ENCODE measurements at places on chromosomes 5 and 9. TPM values are rescaled to one million over a fixed set of nuclear protein-coding genes. Genes with fewer than 3 reads are reported as not detected.

The TCF7 gene
- total RNA-seq, result 1.6 TPM

The CDX1 gene
- not detected for total RNA-seq

The TRIM36 gene
- 23.9 TPM for total RNA-seq

The PCDHGB4 gene
- total RNA-seq, result 10.1 TPM

The ESM1 gene
- total RNA-seq, result 1.1 TPM

The LCN12 gene
- total RNA-seq, result 0.71 TPM

The TMEM174 gene
- not detected for total RNA-seq

The RASGRF2 gene
- 17.4 TPM for total RNA-seq

The RHOBTB3 gene
- total RNA-seq, result 36.8 TPM

The CARD9 gene
- total RNA-seq, result 2.6 TPM

The CCDC180 gene
- total RNA-seq, result 8.5 TPM

The SPATA31C1 gene
- not detected for total RNA-seq

The SOWAHA gene
- total RNA-seq, result 0.18 TPM

The PRDM12 gene
- not detected for total RNA-seq

The SNCB gene
- not detected for total RNA-seq

DNA sequence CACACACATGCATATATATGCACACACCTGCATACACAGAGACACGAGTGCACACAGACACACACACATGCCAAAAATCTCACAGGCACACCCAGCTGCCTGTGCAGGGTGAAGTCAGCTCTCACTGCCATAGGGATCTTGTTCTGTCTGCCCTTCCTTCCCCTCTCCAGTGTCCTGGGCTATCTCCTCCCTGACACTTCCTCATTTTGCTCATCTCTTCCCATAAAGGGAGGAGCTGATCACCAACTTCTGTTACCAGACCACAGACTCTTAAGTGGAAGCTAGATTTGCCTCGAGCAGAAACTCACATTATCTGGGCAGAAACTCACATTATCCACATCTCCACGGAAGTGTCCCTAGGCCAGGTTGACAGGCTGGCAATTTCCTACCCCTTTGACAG lies 28.7 kb downstream of the LCP2 start:
- no peak for DNase-seq

- no peak for DNase-seq
These were observed 865.0 kb upstream of the ACO1 start for GRCh38 chr9:31519424-31519823.

DNA sequence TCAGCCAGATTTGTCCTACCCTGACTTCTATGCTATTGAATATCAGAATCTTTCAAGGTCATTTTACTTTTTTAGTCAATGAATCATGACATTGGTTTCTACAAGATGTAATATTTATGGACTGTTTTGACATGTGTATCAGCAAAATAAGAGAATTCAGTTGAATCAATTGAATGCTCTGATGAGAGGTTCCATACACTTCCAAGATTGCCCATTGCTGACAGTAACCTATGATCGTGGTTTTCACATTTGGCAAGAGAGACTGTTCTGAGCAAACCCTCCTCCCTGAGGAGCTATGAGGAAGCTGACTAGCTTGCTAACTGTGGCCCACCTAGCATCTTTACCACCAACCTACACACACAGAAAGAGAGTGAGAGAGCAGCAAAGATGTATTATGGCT lies 56.7 kb upstream of the FST start:
- DNase-seq, result no peak

DNA sequence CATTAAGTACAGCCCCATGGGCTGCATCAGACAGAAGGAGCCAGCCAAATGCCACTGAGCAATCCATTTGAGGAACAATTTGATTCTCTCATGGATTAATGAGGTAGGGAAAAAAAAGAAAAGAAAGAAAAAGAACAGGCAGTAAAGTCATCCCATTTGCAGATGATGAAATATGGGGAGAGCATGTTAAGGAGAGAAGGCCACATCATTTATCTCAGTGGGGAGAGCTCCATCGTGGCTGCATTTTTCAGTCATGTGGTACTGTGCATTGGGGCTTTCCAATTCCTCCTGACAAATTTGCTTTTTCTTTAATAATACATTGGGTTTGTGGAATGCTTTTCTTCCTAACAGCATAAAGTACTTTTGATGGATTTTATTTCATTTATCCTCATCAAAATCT lies 375.2 kb upstream of the TLE4 start:
- no peak for DNase-seq

- no peak for DNase-seq
These were observed 45.3 kb upstream of the TMC1 start for GRCh38 chr9:72476100-72476499.

DNA sequence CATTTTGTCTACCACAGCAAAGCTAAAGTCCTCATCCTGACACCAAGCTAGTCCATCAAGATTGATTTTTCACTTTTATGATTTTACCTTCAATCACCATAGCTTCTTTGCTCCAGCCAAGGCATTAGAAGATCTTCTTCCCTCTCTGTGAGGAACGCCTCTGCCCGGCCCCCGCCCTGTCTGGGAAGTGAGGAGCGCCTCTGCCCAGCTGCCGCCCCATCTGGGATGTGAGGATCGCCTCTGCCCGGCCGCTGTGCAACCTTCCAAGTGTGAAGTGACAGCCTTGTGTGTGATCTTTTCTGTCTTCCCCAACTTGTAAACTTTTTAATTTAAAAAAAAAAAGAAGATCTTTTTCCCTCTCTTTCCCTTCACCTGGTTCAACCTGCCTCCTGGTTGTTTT lies 210.5 kb upstream of the NREP start:
- no peak for DNase-seq

- DNase-seq, result no peak
These were observed 106.5 kb upstream of the HAPLN1 start for GRCh38 chr5:83827111-83827557.

DNA sequence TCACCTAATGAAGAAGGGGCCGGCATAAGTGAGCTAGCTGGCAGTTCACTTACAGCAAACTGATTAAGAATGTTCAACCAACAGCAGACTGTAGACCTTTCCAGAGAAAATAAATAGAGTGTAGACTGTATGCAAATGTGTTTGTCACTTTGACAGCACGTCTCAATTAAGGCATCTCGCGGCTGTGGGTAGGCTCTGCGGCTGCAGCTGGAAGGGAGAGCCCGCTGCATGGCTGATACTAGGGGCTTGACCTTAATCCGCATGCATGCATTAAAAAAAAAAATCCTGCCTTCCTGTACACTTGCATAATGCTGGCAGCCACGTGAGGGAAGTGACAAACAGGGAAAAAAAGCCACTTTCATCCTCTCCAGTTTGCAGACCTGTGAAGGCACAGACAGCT lies 82.3 kb downstream of the CRB2 start:
- no peak for DNase-seq

DNA sequence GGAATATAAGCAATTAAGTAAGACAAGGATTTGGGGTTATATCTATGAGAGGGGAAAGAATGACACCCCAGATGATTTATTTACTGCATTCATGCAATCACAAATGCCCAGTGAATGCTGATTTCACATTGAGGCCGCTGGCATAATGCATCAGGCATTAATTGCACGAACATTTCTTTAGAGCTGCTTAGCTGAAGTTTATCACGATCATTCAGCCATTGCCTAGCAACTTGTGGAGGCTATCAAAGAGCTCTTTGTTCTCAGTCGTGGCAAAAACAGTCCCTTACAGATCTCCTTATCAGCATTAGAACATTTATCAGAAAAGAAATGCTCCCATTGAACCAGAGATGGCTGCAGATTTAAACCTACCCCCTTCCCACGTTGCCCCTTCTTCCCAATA lies 88.7 kb upstream of the PRRC1 start:
- no peak for DNase-seq

- no peak for DNase-seq
These were observed 131.7 kb upstream of the VLDLR start for GRCh38 chr9:2489838-2490314.

DNA sequence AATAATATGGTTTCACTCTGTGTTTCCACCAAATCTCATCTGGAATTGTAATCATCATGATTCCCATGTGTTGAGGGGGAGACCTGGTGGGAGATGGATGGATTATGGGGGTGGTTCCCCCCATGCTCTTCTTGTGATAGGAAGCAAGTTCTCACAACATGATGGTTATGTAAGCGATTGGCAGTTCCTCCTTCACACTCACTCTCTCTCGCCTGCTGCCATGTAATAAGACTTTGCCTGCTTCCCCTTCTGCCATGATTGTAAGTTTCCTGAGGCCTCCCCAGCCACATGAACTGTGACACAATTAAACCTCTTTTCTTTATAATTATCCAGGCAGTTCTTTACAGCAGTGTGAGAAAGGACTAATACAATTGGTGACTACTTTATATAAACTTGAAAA lies 48.4 kb downstream of the PTBP3 start:
- no peak for DNase-seq

DNA sequence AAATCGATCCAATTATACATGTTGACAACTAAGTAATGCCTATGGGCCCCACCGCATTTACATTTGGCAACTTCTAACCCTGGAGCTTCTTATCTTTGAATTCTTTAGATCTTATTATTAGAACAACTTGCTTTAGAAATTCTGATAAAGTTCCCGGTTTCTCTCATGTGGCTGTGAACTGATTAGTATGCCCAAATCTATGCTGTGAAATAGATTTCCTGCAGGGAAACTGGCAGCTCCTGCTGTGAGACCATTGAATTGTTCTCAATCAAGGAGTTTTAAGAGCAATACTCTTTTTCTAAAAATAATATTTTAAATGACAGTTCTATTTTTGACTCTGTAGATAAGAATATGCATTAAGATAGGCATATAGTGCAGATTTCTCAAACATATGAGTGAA lies 177.5 kb downstream of the GABRB2 start:
- DNase-seq, result no peak

- DNase-seq, result no peak
These were observed 4.4 kb upstream of the MEF2C start for GRCh38 chr5:88887342-88887741.

DNA sequence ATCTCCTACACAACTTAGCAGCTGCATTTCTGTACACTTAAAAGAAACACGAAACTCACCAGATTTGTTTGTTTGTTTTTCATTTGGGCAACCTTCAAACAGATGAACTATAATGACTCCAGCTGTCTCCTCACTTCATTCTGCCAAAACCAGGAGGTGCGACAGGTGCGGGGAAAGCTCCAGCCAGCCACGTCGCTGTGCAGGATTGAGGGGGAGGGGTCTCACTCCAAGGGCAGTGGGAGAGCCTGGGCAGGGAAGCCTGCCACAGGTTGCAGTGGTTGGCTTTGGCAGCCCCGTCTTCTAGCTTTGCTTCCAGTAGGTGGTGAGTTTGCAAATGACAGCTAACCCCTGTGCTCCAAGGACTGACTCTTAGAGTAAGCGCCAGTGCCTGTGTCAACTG lies 215.8 kb downstream of the CEMIP2 start:
- no peak for DNase-seq

DNA sequence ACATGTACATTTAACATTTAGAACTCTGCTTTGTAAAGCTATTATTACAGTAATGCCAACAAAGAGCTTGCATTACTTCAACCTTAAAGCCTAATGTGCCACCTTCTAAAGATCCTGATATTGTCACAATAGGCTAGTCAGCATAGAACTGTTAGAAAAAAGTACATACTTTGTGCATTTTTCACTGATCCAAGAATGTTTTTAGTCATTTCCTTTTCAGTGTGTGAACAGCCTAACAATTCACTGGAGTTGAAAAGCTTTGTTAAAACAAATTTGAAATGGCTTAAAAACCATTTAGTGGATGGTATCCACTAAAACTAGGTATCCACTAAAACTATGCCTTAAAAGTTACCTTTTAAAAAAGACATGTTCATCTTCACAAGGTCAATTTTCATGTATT lies 4.5 kb downstream of the RPS6 start:
- no peak for DNase-seq

- DNase-seq, result no peak
These were observed 21.7 kb downstream of the SMARCA2 start for GRCh38 chr9:2036844-2037243.

DNA sequence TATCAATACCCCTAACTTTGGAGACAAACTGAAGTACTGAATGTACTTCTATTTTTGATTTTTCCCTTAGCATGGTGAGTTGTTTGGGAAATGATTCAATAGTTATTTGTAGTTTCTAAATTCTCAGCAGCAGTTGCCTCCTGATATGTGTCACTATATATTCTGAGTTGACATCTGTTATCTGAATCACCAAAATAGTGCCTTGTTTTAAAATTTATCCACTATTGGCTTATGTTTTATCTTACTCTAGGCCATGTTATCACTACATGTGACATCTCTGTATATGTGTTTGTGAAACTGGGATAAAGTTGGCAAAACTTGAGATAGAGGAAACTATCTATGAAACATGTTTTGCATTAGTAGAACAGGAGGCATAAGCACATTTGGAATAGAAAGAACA lies 317.6 kb downstream of the TLE4 start:
- no peak for DNase-seq

GRCh38 chr5:135469911-135470310 lies 17.8 kb upstream of the TIFAB start:
- DNase-seq, result no peak

Measured in aorta (tissue), 5 donors.